8988T (cell line): ENCODE measurements at places on chromosomes 6 and 20.

DNA sequence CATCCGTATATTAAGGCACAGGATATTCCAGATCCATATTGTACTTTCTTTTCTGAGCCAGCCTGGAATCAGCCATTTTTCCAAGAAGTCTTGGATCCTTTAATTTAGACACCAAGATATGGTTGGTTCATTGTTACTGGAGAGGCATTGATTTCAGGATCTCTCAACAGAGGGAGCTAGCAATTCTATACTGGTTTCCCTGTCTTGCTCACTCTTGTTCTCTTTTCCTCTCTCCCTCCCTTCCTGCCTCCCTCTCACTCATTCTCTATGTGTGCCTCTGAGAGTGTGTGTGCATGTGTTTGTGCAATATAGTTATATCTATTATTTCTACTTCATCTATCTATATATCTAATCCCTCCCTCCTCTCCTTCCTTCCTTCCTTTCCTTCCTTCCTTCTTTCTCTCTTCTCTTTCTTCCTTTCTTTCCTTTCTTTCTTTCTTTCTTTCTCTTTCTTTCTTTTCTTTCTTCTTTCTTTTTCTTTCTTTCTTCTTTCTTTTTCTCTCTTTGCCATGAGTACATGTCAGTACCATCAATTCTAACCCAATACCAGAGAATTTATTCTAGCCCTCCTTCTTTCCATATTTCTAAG, 299.1 kb downstream of the EPHA7 start:
- DNase-seq: no peak

GRCh38 chr6:14196026-14196425, 78.5 kb downstream of the CD83 start:
- no peak for DNase-seq

- DNase-seq: no peak
Measured at GRCh38 chr20:655726-656624, 3.0 kb upstream of the SRXN1 start.

- DNase-seq: no peak
Measured at GRCh38 chr20:1286267-1287024, 20.4 kb downstream of the SNPH start.

DNA sequence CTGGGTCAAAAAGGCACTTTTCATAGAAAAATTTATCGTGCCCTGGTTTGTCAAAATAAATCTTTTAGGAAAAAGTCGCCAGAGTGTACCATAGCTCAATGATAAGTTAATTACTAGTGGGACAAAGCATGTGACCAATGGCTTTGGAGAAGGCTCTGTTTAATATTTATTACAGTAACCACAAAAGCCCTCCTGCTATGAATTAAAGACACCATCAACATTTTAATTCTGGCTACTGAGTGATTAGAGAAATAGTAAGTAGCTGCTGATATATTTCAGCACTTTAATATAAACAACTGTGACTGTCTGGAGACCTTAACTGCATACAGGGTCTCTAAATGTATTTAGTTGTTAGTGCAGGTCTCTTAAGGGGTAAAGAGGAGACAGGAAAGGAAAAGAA, 38.3 kb downstream of the KIF13A start:
- DNase-seq: no peak

DNA sequence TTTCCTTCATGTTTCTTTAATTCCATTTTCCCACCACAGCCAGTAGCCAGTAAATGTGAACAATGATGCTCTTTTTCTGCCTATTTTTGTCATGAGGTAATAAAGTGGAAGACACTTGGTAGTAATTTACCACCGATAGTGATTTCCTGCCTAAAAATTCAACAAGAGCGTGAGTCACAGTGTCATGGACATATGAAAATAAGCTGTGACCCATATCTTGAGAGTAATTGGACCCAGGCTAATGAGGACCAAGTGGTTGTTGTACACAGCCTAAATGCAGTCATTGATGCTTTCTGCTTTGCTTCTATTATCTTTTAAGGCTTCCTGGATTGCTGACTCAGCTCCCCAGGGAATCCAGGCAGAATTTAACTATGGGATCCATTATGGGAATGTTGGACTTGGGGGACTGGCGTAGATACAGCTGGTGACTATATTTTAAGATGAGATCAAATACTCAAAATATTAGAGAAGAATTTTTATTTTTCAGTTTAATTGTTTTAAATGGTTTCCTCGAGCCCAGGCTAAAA, 265.9 kb upstream of the FERMT1 start:
- DNase-seq: no peak

DNA sequence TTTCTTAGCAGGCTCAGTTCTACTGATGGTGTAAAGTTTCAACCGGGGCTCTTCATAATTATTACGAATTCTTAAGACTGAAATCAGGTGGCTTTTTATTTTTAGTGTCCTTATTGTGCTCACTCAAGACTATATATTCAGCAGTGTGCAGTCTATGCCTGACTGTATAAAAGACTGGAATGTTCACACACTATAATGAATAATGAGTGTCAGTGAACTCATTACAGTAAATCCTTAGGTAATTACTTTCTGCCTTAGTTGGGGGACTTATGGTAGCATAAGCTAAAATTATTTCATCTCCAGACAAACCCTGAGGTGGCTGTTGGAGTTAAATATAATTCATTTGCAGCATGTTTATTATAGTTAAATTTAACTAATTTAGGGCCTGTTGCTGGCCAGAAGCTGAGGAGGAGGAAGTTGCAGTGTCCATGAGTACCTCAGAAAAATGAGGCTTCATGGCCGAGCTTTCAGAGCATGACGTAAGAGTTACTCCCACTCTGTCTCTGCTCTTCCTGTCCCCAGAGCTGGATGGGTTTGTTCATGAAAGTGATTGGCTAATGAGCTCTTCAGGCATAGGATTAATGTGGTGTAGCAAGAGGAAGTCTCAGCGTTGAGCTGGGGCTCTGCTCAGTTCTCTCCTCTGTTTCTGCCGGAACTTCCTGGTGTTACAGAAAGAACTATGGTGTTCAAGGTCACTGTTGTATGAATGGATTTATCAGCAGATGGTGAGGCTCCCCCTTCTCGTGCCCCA, 335.7 kb downstream of the NRN1 start:
- no peak for DNase-seq

DNA sequence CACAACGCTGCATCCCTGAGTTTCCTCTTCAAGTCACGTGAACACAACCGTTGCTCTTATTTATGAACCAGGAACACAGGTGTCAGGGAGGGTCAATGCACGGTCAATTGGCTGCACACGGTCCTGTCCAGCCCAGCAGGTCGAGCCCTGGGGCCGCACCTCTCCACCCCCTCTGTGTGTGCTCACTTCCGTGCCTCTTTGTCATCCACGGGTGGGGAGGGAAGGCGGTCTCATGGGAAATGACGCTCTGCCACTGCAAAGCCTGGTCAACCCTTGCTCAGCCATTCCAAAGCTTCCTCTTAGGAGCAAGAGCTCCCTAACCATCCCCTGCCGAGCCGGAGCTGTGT, 38.7 kb downstream of the DACT2 start:
- DNase-seq: no peak

- no peak for DNase-seq
Measured at GRCh38 chr6:37519461-37519860, 19.8 kb upstream of the CCDC167 start.

DNA sequence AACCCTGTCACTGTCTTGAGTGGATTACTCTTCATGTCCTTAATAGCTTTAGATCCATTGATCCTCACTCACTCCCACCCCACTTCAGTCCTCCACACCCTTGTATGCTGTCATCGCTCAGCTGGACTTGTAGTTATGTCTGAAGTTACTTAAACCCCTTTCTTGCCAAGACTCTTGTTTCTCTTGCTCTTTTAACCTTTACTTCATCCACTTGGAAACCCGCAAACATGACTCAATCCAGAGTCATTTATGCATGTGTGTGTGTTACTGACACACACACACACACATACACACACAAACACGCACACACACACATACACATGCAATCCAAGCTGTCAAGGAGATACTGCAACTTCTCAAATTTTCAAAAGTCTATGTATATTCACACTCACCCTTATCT, 341.8 kb downstream of the SYNE1 start:
- no peak for DNase-seq

DNA sequence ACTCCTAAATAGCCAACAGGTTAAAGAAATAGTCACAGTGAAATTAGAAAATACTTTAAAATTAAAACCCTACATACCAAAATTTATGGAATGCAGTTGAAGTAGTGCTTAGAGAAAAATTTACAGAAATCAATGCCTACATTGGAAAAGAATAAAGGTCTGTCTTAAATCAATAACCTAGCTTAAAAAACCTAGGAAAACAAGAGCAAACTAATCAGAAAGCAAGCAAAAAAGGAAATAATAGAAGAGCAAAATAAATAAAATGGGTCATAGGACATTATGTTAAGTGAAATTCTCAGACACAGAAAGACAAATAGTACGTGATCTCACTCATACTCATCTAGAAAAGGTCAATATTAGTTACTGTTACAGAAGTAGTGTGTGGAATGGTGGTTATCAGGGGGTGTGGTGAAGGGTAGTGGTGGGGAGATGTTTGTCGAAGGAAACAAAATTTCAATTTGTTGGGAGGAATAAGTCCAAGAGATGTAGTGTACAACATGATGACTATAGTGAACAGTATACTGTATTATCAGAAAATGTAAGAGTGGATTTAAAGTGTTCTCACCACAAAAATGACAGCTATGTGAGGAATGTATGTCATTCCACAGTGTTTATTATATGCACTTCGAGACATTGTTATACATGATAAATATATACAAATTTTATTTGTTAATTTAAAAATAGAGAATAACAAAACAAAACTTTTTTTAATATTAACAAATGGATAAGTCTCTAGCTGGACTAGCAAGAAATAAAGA, 423.6 kb downstream of the CDH26 start:
- no peak for DNase-seq

DNA sequence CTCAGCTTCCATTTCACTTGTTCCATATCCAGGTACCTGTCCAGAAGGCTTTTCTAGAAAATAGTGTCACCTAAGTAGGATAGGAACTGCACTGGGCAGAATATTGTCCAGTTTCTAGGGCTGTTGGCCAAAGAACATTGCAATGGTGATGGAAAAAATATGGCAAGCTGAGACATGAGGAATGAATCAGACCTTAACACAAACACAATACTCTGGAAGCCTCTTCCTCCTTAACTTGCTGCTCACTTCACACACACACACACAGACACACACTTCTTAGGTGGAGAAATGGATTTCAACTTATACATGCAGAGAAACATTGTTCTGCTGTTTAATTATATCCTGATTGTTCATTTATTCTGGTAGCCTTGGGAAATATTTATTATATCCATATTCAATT, 203.0 kb upstream of the RGS17 start:
- no peak for DNase-seq

GRCh38 chr6:166803471-166803870, 152.9 kb downstream of the RNASET2 start:
- DNase-seq: no peak

DNA sequence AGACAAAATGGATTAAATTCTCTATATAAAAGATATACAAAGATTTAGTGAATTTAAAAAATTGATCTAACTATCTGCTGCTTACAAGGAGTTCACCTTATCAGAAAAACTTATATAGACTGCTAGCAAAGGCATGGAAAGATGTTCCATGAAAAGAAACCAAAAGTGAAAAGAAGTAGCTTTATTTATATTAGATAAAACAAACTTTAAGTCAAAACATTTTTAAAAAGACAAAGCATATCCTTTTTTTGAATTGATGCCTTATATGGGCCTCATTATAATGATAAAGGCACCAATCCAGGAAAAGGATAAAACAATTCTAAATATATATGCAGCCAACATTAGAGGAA, 334.2 kb downstream of the MEI4 start:
- no peak for DNase-seq
